T-helper 17 cell (primary cell): ENCODE measurements at places on chromosomes 6 and 20.

- H3K27me3 ChIP-seq = no peaks in the 10 kb centered on the region
- peak overlapping the region; percentile 86 for H3K27ac ChIP-seq
- no peak for DNase-seq
- peak overlapping the region; percentile 21 for H3K4me3 ChIP-seq
- H3K36me3 ChIP-seq = peaks cover 7% of the 10 kb centered on the region
- peaks cover 27% of the 10 kb centered on the region for H3K4me1 ChIP-seq
Observed at GRCh38 chr6:157099912-157100593, 223.3 kb downstream of the TMEM242 start.

DNA sequence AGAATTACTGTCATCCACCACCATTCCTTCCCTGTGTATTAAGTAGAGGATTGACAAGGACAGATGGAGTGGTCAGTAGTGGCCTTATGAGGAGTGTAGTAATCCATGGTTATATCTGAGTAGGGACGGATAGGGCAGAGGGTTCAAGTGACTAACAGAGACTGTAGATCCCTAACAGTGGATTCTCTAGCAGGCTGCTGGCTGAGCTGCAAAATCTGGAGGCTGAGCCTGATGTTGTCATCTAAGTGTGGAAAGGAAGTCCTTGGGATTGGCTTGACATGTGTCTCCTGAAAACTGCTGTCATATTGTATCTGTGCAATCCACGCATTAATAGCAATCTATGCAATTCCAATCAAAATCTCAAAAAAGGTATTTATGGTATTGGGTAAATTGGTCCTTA, 94.2 kb downstream of the WASF1 start:
- peaks cover 5% of the 10 kb centered on the region for H3K27me3 ChIP-seq
- DNase-seq = no peak
- no peaks in the 10 kb centered on the region for H3K4me1 ChIP-seq
- no peak overlapping the region for H3K27ac ChIP-seq
- no peaks in the 10 kb centered on the region for H3K36me3 ChIP-seq

GRCh38 chr20:46696791-46697279, 7.6 kb upstream of the TP53RK start:
- DNase-seq = no peak
- no peak overlapping the region for H3K4me3 ChIP-seq
- H3K36me3 ChIP-seq = no peaks in the 10 kb centered on the region
- peaks cover 37% of the 10 kb centered on the region for H3K27me3 ChIP-seq
- H3K4me1 ChIP-seq = peaks cover 3% of the 10 kb centered on the region

- no peak overlapping the region for H3K4me3 ChIP-seq
- no peaks in the 10 kb centered on the region for H3K4me1 ChIP-seq
Observed at GRCh38 chr6:65816991-65817390, 110.0 kb upstream of the EYS start.

DNA sequence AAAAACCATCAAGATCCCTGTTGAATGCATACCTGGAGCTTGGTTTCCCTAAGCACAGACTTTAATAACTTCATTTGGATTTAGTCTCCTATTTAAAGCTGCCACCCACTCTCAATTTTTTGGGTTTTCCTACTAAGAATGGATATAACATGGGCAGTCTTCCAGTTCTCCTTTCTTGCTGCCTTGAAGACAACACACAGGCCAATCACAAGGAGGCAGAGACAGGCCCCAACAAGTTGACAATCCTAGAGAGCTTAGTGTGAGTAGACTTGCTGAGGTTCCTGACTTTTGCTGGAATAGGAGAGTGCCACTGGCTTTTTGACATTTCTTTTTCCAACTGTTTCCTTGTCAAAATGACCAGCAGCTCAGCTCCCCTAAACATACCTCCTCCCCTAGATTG, 112.3 kb upstream of the ESR1 start:
- no peak for DNase-seq
- H3K4me1 ChIP-seq = peaks cover 6% of the 10 kb centered on the region
- H3K4me3 ChIP-seq = no peak overlapping the region

DNA sequence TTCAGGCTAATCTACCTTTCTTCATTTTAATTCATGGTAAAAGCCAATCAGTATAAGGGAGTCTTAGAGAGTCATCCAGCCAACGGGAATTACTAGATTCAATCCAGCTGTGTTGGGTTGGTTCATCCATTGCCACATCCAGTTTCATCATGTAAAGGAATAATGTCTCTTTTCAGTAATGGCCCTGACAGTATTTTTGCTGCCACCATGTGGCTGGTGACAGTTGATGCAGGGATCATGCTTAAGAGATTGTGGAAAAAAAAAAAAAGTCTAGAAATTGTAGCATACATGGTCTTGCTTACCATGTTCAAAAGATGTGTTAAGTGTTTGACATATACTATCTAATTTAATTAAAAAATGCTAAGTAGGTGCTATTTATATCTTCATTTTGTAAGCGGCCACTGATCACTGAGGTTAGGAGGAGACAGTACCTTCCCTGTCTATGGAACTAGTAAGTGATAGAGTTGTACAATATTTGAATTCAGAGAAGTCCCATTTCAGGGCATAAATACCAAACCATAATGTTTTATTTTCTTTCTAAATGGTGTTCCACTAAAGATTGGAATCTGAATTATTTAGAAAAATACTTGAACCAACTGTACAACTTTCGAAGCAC, 135.9 kb downstream of the KHDRBS2 start:
- no peak overlapping the region for H3K27ac ChIP-seq
- no peak for DNase-seq
- no peaks in the 10 kb centered on the region for H3K4me1 ChIP-seq
- H3K4me3 ChIP-seq = no peak overlapping the region
- H3K27me3 ChIP-seq = no peaks in the 10 kb centered on the region

DNA sequence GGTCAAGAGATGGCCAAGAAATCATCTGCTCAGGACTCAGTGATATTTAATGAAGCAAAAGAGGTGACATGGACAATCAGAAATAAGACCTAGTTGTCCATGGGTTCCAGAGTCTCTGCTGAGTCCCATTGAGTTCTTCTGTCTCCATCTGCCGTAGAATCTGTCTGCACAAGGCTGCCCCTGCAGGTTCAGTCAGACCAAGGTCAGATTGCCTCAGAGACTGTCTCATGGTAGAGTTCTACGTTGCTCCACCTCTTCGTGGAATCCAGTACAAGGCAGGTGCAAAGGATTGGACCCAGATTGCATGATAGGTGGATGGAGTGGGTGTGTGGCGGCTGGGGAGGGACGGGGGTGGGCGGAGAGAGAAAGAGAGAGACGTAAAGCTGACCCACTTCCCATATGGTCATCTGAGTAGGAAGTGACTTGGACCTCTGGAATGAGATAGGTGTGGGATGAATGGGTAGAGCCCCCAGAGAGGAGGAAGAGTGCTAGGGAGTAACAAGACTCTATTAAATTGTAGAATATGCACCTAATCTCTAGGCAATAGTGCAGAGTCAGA, 75.3 kb downstream of the SOBP start:
- peaks cover 61% of the 10 kb centered on the region for H3K27me3 ChIP-seq
- H3K36me3 ChIP-seq = no peaks in the 10 kb centered on the region
- H3K27ac ChIP-seq = no peak overlapping the region
- no peak for DNase-seq
- no peak overlapping the region for H3K4me3 ChIP-seq

- H3K27me3 ChIP-seq = no peaks in the 10 kb centered on the region
- H3K4me1 ChIP-seq = peaks cover 16% of the 10 kb centered on the region
- no peak overlapping the region for H3K4me3 ChIP-seq
- H3K36me3 ChIP-seq = no peaks in the 10 kb centered on the region
Observed at GRCh38 chr6:53250176-53251032, 98.3 kb downstream of the ELOVL5 start.

DNA sequence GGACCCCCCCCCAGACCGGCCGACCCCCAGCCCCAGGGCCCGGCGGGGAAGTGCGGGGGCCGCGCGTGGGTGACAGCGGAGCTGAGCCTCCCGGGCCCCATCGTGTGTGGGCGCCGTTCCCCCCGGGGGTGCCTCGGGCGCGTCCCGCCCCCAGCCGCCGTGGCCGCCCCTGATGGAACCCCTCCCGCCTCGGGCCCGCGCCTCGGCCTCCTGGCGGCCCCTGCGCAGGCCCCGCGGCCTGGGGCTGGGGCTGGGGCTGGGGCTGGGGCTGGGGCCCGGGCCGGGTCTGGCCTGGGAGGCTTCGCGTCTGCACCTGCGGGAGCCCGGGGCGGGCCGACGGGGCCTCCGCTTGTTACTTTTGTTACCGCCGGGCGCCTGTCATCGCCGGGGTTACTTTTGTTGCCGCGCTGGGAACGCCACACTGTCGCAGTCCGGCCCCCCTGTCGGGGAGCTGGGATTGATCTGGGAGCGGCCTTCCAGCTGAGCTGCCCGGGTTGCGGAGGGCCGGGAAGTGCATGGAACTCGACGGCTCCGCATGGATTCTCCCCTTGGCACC, 598 bp downstream of the OGFR start:
- H3K4me3 ChIP-seq = peak overlapping the region; percentile 89
- H3K27me3 ChIP-seq = no peaks in the 10 kb centered on the region
- DNase-seq = no peak
- peaks cover 19% of the 10 kb centered on the region for H3K4me1 ChIP-seq
- no peaks in the 10 kb centered on the region for H3K36me3 ChIP-seq

DNA sequence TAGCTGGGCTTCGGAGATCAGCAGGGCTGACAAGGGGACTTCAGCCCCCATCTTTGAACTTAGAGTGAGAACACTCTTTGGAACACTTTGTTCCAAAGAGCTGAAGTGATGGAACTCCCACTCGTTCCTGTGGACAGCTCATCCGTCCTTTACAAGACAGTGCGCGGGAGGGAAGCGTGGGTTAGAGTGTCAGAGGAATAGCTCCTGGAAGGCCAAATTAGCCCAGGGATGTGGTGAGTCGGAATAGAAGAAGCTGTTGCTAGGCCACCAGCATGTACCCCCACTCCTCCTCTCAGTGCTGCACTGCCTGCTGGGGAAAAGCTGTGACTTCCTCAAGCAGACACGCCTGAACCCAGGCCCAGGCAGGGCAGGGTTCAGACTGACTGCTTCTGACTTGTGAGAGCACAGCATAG, 1.7 kb downstream of the SDCBP2 start:
- peaks cover 2% of the 10 kb centered on the region for H3K36me3 ChIP-seq
- H3K27me3 ChIP-seq = no peaks in the 10 kb centered on the region
- H3K4me3 ChIP-seq = no peak overlapping the region
- no peak for DNase-seq
- no peak overlapping the region for H3K27ac ChIP-seq
